ENCODE measurements at places on chromosomes 7 and 10.

- no peak for DNase-seq
Measured at GRCh38 chr10:119940487-119940886, 48.0 kb downstream of the SEC23IP start.

DNA sequence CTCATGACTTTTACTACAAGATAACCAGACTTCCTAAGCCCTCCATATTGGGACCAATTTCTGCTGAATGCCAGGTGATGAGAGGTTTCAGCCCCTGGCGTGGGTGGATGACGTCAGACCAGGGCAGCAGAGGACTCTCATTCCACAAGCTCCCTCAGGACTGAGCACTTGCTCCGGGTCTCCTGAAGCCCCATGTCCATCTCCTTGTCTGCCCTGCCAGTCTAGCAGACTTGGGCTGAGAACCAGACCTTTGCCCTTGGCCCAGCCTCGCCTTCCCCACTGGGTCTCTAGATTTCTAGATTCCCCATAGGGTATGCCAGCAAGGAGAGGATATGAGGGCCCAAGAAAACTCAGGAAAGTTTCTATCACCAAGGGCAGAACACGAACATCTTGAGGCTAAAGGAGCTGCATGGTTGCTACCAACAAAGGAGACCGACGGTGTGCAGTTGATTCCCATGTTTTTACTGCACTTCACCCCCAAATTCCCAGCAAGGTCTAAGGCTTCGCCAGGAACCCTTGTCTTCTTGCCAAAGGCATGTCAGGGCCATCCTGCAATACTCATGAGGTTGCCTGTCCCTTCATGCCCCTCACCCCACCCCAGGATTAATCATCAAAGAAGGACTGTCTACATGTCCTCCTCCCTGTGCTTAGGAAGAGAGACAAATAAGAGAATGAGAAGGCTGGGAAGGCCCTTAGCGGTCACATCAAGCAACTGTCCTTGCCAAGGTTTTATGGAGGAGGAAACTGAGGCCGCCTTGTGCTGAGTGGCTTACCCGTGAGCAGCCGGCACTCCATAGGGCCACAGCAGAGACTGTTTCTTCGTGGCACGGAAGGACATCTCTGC lies 96.5 kb upstream of the MACROH2A2 start:
- DNase-seq: no peak

GRCh38 chr7:101240226-101241014 lies 2.8 kb upstream of the CLDN15 start:
- no peak for DNase-seq

DNA sequence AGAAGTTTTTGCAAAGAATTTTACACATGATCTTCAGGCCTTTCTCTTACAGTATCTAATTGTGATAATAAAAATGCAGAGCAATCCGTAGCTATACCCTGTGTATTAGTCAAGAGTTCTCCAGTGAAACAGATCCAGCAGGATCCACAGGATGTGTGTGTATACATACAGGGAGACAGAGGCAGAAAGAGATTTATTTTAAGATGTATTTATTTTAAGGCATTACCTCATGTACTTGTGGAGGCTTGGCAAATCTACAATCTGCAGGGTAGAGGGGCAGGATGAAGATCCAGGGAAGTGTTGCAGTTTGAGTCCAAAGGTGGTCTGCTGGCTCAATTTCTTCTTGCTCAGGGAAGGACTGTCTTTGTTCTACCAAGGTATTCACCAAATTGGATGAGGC lies 41.7 kb downstream of the ARHGAP12 start:
- no peak for DNase-seq

GRCh38 chr10:88347597-88348304 lies 235.4 kb downstream of the RNLS start:
- no peak for DNase-seq

DNA sequence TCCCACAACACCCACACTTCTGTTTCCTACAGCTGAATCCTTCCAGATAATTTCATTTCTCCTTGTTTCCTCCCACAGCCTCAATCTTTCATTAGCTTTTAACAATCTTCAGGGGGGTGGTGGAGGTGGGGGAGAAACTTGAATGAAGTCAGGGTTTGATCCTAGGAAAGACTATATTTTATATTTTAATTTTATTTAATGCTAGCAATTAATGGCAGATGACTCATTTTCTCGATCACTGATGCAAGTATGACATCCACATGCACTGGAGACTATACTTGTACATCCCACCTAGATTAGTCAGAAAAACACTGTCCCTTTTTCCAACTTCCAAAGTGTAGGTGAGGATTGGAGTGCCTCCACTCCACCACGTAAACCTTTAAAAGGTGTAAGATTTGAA lies 1181.3 kb upstream of the AUTS2 start:
- no peak for DNase-seq

DNA sequence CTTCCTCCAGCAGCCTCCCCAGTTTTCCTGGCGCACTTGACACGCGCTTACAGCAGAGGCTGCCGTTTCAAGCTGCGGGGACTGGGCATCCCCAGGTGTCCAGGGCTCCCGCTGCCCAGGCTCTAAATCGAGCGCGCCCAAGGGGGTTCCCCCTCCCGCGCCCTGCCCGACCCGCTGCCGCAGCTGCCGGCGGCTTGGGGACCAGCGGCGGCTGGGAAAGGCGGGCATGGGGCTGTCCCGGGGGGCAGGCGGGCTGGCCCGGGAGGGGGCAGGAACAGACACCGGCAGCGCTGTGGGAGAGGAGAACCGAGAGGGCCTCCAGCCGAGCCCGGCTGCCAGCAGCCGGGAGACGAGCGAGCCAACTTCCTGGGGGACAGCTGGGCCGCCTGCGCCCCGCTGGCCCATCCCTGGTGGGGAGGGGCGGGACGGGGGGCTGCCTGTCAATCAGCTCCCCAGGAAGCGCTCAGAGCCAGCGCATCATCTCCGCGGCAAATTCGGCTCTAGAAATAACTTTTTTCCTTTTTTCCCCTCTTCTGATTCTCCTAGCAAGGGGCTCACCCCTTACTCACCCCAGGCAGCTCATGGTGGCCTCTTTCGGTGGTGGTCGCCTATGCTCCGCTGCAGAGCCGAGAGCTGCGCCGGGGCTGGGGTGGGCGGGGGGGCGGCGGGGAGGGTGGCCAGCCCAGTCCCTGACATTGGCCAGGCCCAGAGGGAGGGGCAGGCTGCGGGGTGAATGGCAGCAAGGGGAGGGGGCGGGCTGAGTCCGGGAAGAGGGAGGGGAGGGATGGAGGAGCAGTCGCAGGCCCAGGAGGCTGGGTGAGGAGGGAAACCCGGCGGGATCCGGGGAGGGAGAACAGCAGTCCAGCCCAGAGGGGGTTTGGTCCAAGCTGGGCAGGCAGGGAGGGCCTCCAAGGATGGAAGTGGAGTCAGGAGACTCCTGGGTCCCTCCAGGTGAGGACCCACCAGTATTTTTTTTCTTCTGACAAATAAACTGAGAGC lies 14.7 kb downstream of the GRID2IP start:
- no peak for DNase-seq

DNA sequence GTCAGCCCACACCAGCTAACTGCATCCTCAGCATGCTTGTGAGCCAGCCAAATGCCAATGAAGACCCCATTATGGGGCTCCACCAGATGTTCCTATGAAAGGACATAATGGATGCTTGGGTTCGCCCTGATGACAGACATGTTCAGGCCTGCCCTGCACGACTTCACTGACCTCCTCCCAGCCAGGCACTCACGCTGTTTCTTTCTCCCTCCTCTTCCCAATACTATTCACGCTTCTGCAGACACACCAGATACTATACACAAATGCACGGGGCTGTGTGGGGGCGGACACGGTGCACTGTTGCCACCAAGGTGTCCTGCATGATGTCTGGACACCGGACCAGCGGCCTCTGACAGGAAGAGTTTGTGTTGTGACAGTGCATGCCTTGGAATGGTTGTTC lies 284.2 kb downstream of the PRPF18 start:
- no peak for DNase-seq

DNA sequence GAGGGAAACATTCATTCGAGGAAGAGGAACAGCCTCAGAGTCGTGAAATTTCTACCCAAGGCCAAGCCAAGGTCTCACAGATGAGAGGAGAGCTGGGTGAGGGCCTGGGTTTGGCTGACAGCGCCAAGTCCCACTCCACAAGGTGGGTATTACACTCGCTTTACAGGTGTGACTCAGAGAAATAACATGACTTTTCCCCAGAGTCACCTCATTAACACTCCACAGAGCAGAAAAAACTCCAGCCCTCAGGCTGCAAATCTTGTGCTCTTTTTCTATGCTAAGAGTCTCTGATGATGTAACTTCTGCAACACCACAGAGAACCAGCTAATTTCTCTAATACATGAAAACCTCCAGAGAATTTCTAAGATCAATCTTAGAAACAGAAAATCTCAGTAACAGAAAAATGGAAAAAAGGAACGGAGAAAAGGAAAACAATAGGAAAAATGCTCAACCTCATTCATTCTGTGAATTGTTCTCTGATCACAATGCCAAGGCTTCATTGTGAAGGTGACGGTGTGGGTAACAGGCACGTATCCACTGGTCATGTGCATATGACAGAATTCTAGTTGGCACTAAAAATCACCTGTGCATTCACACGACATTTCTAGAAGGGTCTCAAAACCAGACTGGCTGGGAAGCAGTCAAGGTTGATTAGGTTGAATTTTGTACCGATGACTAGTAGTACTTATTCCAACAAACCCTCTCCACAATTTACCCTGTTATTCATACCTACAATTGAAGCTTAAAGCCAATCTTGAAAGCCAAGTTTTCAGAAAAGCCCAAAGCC lies 20.3 kb downstream of the YWHAG start:
- DNase-seq: no peak

GRCh38 chr7:78095549-78095948 lies 297.0 kb downstream of the PHTF2 start:
- DNase-seq: no peak

DNA sequence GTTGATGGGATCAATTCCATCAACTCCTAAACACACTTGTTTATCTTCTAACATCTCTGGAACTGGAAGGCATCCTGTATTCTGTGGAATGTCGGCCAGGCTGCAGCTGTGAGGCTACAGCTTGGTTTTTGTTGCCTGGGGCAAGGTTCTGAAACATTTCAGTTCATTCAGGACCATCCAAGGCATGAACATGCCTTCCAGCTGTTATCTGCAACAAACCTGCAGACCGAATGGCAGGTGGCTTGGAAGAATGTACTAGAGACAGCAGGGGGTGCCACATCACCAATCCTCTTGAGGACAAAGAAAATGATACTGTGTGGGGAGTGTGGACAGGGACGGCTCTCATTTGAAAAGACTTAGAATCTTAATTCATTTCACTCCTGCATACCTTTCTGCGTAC lies 12.4 kb downstream of the PAPOLB start:
- no peak for DNase-seq

DNA sequence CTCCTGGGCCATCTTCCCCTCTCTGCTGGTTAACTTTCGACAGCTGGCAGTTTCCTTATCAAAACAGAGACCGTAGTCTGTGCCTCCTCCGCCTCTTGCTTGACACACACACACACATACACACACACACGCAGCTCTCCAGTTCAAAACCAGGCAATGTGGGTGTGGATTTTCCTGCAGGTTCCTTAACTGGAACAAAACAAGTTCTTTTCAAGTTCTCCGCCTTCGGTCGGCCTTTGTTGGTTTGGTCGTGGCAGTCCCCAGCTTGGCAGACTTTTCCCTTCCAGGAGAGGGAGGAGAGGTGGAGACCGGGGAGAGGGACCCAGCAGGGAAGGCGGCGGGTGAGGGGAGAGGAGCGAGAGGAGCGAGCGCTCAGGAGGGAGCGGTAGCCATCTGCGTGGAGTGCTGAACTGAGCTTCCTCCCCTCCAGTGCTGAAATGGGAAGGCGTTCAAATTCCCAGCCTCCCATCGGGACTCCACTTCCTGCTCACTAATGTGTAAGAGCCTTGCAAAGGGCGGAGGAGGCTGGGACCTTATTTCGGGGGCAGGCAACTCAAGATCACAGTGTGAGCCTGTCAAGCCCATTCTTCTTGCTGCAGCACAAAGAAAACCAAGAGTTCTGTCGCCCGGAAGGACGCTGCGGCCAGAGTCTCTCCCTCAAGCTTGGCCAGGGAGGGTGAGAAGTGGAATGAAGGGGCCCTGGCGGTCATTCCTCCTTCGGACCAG lies 120.6 kb downstream of the PRPF18 start:
- no peak for DNase-seq

DNA sequence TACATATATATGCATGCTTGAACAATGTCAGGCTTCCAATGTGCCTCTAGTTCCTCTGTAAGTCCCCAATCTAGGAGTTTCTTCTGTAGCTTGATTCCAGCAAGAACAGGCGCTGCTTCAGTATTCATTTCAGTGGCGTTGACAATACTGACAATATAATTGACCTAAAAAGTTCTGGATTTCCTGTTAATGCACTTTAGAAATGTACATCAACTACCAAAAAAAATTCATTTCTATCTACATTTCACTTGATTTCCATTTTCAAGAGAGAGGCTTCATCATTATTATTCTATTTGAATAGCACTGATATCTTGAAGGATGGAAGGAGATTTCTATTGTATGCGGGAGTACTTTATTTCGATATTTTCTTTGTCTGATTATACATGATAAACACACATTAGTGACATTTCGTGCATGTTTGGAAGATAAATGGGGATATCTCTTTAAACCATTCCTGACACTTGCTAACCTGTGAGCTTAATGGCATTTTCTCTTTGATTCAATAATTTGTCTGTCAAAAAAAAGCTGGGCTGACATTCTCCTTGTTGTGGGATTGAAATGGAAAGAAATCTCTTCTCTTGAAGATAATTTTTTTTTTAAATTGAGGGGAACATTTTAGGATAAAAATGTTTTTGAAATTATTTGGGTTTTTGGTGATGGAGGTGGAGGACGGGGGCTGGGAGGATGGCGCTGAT lies 568.2 kb downstream of the LRMDA start:
- DNase-seq: no peak

DNA sequence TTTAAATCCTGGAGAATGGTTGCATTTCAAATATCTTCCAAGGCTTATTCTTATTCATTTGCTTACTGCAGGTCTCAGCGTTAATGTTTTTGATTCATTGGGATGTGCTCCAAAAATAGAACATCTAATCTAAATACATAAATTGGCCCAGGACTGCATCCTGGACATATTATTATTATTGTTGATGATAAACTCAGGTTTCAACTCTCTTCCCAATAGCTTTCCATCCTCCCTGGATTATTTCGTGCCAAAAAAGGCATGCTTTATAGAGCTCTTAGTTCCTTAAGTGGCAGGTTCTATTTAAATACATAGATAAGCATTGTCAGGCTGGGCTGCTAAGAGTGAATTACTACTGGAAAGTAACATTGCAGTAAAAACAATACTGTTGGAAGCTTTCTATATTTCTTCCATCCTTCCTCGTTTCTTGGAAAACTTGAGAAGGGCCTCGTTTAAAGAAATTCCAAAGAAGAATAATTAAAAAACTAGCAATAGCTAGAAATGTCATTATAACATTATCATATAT lies 14.7 kb upstream of the PRKAR2B start:
- no peak for DNase-seq
